Tongue (tissue), 3 donors: ENCODE measurements at places on chromosomes 6 and 20. TPM values are rescaled to one million over a fixed set of nuclear protein-coding genes. Genes with fewer than 3 reads are reported as not detected.

DNA sequence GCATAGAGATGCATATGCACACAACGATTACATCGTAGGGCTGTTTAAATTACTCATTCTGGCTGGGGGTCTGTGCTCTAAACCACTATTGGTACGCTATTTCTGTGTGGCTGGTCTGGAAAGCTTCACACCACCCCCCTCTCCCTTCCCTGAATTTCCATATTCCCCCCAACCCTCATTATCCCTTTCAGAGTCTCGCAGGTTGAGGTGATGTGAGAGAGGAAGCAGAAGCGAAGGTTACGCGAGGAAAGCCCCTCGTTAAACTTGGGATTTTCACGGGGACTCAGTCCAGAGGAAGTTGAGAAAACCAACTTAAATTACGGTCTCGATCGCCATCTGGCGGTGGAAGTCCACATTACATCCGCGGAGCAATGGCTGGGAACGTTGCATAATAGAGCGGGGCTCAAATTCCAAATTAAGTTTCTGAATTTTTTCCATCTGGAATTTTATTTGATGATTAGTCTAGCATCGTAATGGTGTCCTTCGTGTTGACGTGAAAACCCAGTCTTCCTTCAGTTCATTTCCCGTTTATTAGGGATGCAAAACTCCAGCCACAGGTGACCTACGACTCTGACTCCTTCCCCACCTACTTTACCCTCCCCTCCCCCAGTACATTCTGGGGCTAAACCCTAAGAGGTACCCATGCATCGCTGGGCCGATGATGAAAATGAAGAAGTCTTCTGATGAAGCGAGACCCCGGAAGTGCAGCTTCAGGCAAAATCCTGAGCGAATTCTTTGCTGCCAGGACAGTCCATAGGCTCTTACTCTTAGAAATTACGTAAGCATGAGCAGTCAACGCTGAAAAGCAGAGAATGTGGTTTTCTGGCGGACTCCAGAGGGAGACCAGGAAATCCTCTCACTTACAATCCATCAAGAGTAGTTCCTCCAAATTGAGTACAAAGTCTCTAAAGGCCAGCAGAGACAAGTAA is 19.7 kb downstream of the HLA-DOB start:
- DNase-seq = peak; percentile 88

GRCh38 chr6:28683945-28684538 is 158.4 kb downstream of the GPX5 start:
- DNase-seq = peak; percentile 58

GRCh38 chr20:17457079-17457478 is 74.1 kb downstream of the BFSP1 start:
- no peak for DNase-seq

DNA sequence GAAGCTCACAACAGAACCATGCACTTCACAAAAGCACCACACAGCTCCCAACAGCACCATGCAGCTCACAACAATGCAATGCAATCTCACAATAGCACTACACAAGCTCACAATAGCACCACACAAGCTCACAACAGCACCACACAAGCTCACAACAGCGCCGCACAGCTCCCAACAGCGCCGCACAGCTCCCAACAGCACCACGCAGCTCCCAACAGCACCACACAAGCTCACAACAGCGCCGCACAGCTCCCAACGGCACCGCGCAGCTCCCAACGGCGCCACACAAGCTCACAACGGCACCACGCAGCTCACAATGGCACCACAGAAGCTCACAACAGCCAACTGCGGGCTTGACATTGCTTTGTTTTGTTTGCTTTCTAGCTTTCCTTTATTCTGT is 198.1 kb downstream of the DLL1 start:
- DNase-seq = no peak

DNA sequence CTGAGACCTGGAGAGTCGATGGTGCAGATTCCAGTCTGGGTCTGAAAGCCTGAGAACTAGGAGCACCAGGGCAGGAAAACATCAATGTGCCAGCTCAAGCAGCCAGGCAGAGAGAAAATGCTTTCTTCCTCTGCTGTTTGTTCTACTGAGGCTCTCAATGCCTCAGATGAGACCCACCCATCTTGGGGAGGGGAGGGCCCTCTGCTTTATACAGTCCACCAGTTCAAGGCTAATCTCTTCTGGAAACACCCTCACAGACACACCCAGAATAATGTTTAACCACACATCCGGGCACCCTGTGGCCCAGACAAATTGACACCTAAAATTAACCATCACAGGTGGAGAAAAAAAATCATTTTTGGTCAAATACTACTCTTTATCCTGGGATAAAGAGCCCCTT is 89.3 kb upstream of the SLC22A23 start:
- DNase-seq = no peak

- DNase-seq = peak; percentile 96
These were observed 41.5 kb upstream of the ADGRF1 start for GRCh38 chr6:47083586-47084047.

DNA sequence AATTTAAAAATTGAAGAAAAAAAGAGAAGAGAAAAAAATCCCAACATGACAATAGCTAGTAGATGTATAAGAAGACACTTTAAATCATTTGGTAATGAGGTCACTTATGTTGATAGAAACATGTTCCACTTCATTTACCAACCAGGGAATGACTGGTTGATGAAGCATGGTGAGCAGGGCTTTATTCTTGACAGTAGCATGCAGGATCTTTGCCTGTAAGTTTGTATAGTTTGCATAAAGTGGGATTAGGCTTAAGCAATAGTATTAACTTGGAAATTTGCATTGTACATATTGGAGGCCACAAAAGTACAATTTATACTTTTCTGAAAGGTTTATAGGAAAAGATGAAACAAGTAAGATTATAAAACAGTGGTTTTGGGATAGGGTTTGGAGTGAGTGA is 67.0 kb downstream of the NOX3 start:
- no peak for DNase-seq

The HUS1B gene
- total RNA-seq = 0.92 TPM

GRCh38 chr6:138769102-138769676 is 4.4 kb upstream of the CCDC28A start:
- DNase-seq = no peak

GRCh38 chr20:57921676-57922075 is 211.9 kb upstream of the PMEPA1 start:
- no peak for DNase-seq

- DNase-seq = no peak
These were observed 53.2 kb downstream of the EIF2S2 start for GRCh38 chr20:34058831-34059230.

DNA sequence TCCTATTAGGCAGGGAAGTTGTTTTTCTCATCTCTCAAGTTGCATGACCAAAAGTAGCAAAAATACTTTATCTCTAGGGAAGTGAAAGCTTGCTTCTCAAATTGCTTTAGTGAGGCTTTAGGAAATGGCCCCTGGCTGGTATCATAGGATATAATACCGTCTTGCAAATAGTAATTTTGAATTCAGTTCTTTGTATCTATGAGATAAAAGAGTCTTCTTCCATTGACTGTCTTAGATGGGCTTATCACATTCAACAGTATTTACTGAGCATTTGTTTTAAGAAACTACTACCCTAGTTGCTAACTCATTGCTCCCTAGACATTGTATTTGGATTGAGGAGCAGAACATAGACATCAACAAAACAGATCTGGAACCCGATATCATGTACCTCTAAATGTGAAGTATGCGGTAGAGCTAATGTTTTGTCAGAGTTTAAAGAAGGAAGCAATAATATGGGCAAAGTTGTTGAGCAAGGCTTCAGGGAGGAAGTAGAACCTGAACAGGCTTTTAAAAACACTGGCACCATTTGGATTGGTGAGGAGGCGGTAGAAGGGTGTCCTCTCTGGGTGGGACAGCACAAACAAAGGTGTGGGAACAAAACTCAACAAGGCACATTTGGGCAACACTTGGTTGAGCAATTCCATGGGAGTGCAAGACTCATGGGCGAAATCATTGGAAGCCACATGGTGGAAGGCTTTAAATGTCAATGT is 101.5 kb downstream of the SGK1 start:
- no peak for DNase-seq

The CDH26 gene
- total RNA-seq = 3.4 TPM

The TUBB2A gene
- total RNA-seq = 106 TPM

DNA sequence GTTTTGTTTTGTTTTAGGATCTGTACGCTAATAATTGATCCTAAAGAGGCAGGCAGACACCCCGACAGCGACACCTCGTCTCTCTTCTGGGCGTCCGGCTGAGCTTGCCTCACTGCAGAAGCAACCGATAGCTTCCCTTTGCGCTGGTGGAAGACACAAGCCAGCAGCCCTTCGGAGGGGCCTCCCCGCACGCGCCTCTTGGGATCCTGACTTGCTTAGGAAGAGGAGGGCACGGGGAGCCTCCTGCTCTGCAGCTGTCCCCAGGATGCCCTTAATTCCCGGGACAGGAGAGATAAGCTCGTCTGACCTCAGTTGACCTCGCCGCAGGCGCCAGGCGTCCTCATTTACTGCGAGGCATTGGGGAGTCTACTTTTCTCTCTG is 94.0 kb downstream of the CD83 start:
- peak; percentile 76 for DNase-seq

DNA sequence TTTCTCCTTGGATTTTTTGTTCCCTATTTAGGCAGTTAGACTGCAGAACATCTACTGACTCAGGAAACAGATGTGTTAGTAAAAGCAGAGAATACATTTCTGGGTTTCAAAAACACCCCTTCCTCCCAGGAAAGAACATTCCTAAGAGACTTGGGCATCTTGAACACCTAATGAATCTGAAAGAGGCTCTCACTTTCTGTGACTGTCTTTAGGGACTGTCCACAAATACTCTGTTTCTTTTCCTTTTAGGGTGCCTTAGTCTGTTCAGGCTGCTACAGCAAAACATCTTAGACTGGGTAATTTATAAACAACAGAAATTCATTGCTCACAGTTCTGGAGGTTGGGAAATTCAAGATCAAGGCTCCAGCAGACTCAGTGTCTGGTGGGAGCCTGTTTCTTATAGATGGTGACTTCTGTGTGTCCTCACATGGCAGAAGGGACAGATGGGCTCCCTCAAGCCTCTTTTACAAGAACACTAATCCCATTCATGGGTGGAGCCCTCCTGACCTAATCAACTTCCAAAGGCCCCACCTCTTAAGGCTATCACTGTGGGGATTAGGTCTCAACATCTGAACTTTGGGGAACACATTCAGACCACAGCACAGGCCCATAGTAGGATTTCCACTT is 19.4 kb upstream of the CCN5 start:
- no peak for DNase-seq

DNA sequence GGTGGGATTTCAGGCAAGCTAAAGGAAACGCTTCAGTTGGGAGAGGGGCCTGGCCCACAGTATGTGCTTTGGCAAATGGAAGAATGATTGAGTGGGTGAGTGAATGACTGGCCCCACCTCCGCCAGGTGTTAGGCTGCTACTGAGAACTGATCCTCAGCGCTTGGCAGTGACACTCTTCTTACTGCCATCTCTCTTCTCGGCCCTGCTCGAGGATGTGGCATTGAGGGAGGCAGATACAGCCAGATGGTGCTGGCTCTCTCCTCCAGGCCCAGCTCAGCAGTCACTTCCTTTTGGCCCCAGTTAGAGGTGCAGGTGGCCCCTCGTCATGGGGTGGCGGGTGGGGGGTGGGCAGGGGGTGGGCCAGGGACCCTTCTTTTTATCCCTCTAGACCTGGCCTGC is 38.9 kb upstream of the KCNK5 start:
- DNase-seq = no peak
